ENCODE measurements at places on chromosomes 7 and 10.
A peak's percentile ranks its signal among the peaks of the same experiment; 100 is the strongest.

DNA sequence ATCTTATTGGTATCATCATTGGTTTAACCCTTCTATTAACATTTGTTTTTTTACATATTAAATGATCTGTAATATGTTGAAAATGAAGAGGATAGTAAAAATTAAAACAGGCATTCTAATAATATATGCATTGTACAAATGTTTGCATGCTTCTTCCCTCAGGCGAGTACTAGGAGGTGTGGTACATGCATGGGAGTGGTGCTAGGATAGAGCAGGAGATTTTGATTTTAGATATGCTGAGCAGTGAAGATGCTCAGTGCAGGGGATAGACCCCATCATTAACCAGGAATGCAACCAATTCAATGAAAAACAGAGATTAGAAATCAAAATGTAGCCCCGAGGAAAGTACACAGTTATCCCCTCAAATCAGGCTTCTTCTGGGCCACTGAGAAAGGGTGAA lies 916.4 kb downstream of the LRMDA start:
- no peak for DNase-seq

GRCh38 chr7:115475761-115476385 lies 554.0 kb downstream of the MDFIC start:
- DNase-seq: no peak

DNA sequence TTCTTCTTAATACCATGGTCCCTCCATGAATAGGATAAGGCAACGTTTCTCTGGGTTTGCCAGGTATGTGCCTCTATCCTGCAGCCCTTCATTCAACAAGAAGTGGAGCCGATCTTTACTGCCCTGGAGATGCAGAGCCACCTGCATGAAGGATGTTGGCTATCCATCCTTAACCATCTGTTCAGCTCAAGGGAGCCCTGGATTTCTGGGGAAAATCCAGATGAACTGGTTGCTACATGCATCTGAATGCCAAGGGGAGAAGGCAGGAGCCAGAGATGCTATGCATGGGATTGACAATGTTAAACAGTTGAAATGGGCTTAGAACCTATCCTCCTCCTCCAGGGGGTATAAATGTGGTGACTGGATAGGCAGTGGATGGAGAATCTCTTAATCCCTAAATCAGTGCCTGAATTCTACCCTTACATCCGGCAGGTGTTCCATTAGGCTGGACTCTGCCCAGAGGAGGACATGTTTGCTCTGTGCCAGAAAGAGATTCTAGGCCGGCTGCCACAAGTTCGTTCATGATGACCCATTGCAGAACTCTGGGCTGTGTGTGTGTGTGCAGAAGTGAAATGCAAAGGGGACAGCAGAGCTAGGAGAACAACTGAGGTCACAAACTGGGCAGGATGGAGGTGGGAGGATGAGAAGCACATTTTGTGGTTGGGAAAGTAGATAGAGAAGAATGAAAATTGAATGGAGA lies 15.6 kb downstream of the CPED1 start:
- no peak for DNase-seq

DNA sequence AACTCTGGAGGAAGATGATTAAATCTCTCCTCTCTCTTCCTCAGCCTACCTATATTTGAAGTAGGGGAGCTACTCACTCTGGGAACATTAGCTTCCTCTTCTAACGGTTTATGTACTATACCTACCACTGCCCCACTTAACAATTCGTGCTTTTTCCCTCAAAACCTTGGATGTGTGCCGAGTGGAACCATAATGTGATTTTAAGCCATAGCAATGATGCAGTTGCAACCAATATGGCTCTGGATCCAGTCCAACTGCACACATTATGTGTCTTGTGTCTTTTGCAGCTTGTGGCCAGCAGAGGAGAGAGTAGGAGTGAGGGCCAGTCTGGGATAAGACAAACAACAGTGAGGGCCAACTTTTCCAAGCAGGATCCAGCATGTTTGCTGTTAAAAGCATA lies 170.7 kb downstream of the GATA3 start:
- DNase-seq: no peak

DNA sequence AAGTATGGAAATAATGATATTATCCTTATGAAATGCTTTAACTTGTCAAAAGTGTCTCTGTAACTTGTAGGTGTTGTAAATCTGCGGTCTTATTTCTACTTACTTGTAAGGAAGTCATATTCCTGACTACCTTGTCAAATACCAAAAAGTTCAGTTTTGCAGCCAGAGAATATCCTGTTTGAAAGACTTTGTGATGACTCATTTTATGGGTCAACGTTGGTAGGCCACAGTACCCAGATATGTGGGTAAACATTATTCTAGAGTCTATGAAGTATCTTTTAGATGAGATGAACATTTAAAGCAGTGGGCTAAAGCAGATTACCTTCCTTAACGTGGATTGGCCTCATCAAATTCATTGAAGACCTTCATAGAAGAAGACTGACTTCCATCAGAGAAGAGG lies 195.3 kb downstream of the PPP1R9A start:
- DNase-seq: no peak

DNA sequence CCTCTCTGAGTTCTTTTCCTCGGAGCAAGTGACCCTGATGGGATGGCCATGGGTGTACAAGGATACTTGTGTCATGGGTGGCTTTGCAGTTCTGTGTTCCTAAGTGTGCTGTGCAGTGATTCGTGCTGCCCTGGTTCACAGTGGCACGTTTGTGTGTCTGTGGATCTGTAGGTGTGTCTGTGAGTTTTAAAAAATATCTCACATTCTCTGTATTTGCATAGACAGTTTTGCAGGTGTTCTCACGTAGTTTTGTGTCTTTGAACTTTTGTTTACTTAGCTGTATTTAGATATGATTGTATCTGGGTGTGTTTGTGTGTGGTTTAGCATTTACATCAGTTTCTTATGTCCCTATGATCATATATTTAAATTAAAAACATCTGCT lies 3.7 kb downstream of the ZNF775 start:
- DNase-seq: no peak

GRCh38 chr10:122075171-122075570 lies 86.2 kb downstream of the TACC2 start:
- no peak for DNase-seq

DNA sequence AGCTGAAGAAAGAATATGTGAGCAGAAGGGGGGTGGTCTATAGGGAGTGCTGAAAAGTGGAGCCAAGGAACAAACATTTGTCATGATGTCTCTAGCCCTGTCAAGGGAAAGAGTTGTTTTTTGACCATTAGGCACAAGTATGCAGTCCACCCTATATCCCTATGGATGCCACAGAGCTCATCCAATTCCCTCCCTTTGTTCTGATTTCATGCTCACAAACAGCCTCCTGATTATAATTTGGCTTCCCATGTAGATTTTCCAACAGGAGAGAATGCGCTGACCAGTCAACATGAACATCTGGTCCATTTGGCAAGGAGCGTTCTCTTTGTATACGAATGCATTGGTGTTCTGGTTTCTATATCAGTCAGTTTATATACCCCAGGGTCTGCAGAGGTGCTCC lies 12.1 kb upstream of the CEP41 start:
- DNase-seq: no peak

- peak; percentile 50 for DNase-seq
These were observed 161.2 kb downstream of the TAX1BP1 start for GRCh38 chr7:27901028-27901760.

DNA sequence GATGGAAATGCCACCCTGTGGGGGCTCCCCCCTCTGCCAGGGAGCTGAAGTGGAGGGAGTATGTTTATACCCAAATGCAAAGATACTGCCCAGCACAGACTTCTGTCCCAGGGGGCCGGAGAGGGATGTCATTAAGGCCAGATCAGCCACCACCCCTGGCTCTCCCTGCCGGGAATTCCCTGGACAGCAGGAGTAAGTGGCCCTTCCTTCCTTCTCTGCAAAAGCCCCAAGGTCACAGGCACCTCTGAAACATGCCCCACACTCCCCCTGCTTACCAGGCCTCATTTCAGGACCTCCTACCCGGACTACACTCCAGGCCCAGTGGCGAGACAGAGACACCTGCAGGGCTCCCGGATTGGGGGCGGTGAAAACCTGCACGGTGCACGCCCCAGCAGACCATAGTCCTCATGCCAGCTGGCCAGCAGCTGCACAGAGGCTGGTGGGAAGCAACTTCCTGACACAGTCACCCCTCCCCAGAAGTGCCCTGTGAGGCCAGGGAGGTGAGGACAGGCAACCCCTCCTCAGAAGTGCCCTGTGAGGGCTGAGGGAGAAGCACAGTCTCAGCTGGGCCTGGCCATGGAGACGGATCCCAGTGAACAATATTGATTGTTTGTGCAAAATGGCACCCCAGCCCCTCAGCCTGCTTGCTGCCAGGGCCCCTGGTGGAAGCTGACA lies 33.0 kb upstream of the RET start:
- no peak for DNase-seq

DNA sequence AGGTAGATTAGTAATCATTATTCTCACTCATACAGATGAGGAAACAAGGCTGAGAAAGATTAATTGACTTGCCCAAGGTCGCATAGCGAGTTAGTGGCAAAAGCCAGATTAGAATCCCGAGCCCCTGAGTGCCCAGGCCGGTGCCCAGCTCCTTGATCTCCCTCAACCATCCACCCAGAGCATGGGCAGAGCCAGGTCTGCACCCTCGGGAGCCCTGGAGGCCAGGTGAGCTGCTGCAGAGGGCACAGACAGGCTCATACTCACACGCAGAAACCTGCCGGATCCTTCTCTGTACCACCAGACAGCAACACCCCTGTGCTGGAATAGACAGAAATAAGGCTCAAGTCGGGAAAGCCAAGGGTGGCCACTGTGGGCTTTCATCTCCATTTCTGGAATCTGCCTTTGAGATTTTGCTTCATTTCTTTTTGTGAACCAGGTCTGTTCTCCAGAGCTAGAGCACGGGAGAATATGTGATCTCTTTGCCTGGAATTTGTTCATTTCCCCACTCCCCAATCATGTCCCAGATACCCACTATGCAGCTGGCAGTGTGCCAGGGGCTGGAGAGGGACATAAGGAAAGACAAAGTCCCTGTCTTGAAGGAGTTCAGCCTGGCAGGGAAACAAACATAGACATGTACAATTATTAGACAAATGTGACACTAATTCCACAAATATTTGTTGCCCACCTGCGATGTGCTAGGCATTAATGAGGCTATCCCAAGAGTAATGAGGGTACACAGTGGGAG lies 5.5 kb downstream of the AFAP1L2 start:
- DNase-seq: no peak

DNA sequence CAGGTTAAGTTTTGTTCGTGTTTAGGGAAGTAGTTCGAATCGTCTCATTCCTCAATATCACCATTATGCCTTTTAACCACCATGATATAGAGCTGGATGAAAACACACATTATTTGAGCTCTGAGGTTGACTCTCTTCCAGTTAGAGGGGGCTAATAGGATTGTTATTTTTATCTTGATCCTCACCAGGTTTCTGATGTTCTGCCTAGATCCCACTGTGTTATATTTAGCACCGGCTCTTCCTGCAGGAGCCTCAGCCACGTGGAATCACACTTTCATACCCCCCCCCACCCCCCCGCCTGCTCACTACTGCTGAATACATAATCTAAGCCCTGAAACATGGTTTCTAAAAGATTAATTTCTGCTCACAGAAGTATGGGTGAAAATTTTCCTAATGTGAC lies 88.3 kb downstream of the NRCAM start:
- DNase-seq: no peak

GRCh38 chr10:16155834-16156233 lies 281.0 kb upstream of the PTER start:
- no peak for DNase-seq

- DNase-seq: peak; percentile 31
These were observed 102.2 kb downstream of the MYOF start for GRCh38 chr10:93379731-93380575.

DNA sequence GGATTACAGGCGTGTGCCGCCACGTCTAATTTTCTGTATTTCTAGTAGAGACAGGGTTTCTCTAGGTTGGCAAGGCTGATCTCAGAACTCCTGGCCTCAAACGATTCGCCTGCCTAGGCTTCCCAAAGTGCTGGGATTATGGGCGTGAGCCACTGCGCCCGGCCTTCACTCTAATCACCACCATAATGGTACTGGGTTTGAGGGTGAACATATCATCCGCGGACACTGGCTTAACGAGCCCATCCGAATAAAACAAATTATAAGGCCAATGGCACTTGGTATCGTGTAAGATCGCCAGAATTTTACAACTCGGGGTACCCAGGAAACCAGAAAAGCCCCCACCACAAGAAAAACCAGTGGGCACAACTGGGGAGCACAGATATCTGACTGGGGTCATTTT lies 580 bp downstream of the FAM200A start:
- DNase-seq: no peak

DNA sequence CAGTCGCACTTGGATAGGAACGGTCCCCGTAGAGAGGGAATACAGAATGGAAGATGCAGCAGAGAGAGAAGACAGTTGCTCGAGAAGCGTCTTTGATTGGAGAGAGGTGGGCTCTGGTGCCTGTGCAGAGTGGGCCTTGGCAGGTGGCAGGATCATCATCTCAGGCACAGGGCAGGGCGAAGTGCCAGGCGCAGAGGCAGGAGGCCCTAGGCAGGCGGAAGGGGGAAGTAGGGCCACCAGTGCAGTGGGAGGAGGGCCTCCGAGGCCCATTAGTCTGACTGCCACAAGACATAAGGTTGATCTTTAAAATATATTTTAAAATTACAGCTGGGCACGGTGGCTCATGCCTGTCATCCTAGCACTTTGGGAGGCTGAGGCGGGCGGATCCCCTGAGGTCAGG lies 10.1 kb downstream of the CARD11 start:
- no peak for DNase-seq

DNA sequence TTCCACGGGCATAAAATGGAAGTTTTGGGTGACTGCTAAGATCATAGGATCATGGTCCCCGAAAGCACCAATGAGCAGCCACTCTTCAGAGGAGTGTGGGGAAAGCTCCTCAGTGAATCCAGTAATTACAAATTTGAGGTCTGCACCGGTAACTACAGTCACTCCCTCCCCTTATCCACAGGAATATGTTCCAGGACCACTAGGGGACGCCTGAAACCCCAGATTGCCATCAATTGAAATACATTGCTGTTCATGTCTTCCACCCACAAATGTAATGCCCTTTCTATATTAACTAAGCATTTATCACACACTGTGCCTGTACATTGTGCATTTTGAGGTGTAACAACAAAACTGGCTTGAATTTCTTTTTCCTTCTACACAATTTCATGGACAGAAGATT lies 447.9 kb upstream of the PFKP start:
- no peak for DNase-seq

GRCh38 chr10:28291881-28292297 lies 11.0 kb downstream of the MPP7 start:
- peak; percentile 32 for DNase-seq

- no peak for DNase-seq
These were observed 78.3 kb downstream of the ATAD1 start for GRCh38 chr10:87739703-87740102.

DNA sequence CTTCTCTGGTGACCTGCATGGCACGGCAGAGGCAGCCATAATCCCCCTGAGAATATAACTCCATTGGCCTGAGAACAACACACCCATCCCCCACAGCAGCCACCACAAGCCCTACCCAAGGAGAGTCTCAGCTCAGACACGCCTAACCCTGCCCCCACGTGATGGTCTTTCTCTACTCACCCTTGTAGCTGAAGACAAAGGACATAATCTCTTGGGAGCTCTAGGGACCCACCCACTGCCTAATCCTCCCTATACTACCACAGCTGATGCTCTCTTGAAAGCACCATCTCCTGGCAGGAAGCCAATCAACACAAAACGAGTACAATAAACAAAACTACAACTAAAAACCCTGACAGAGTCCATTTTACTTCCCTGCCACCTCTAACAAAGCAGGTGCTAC lies 30.7 kb upstream of the HPSE2 start:
- no peak for DNase-seq

Data from amniotic stem cell (primary cell).